ENCODE measurements at places on chromosomes 16 and 17. TPM values are rescaled to one million over a fixed set of nuclear protein-coding genes. Genes with fewer than 3 reads are reported as not detected.

Gene PIGW
- total RNA-seq: 12.8 TPM

Gene USP6
- 0.05 TPM for total RNA-seq

GRCh38 chr16:88761830-88762229 lies 23.2 kb downstream of the PIEZO1 start:
- no peak overlapping the region for H3K27ac ChIP-seq
- H3K27me3 ChIP-seq: no peaks in the 10 kb centered on the region
- H3K4me1 ChIP-seq: peaks cover 32% of the 10 kb centered on the region
- no peak for DNase-seq

DNA sequence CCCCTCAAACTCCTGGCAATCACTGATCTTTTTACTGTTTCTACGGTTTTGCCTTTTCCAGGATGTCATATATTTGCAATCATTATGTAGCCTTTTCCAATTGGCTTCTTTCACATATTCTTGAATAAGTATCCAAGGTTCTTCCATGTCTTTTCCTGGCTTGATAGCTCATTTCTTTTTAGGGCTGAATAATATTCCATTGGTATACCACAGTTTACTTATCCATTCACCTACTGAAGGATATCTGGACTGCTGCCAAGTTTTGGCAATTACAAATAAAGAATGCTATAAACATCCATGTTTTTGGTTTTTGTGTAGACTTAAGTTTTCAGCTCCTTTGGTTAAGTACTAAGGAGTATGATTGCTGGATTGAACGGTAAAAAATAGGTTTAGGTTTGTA lies 16.0 kb downstream of the GPATCH8 start:
- no peak overlapping the region for H3K4me3 ChIP-seq
- no peak overlapping the region for H3K27ac ChIP-seq
- no peaks in the 10 kb centered on the region for H3K27me3 ChIP-seq
- peaks cover 22% of the 10 kb centered on the region for H3K36me3 ChIP-seq
- H3K4me1 ChIP-seq: peaks cover 8% of the 10 kb centered on the region

DNA sequence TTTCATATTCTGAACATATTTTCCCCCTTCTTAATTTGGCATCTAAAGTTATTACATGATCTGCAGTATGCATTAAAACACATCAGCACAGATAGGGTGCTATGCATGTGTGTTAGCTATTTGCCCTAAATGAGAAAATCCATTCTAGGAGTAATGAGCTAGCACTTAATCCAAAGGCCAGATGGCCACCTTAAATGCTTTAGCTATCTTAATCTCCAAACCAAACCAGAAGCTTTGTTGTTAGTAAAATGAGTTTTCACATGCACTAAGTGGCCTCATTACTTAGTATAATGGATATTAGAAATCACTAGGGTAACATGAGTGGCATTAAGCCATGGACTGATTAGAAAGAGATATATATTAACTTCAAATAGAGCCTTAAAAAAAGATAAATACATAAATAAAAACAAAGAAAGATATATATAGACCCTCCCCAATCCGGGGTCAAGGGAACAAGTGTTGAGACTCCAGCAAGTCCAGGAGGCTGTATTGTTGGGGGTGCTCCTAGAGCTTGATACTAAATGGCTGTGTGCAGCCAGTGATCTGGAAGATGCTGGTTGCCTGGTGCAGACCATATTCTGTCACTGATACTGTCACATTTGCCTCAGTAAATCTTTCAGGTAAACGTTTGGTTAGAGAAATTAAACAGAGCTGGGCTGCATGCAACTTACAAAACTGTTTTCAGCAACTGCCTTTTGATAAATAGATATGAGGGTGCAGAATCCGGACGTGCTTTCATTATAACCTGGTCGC lies 67.3 kb downstream of the MYH10 start:
- H3K36me3 ChIP-seq: no peaks in the 10 kb centered on the region
- no peaks in the 10 kb centered on the region for H3K27me3 ChIP-seq
- H3K27ac ChIP-seq: no peak overlapping the region
- no peak for DNase-seq
- no peaks in the 10 kb centered on the region for H3K4me1 ChIP-seq
- no peak overlapping the region for H3K4me3 ChIP-seq
